ENCODE measurements at places on chromosomes 12 and 14.

- DNase-seq: no peak
These were observed 207.8 kb downstream of the DPF3 start for GRCh38 chr14:72686101-72686500.

- DNase-seq: no peak
These were observed 65.7 kb upstream of the SRSF5 start for GRCh38 chr14:69701291-69701690.

DNA sequence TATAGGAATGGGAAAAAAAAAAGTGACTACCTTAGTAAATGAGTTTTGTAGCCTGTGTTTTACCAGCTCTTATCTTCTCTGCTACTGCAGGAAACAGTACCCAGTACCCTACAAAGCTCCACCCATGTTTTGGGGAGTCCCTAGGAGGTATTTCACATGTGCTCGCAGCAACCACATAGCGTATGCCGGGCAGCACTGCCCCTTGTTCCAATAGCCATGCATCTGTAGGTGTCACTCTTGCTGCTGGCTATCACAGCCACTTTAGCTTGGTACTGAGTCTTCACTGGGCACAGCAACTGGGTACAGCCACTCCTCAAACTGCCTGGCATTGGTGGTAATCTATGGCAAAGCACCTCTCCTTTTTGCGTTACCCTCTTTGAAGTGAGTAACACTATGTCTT is 2.0 kb upstream of the MDM1 start:
- DNase-seq: no peak

DNA sequence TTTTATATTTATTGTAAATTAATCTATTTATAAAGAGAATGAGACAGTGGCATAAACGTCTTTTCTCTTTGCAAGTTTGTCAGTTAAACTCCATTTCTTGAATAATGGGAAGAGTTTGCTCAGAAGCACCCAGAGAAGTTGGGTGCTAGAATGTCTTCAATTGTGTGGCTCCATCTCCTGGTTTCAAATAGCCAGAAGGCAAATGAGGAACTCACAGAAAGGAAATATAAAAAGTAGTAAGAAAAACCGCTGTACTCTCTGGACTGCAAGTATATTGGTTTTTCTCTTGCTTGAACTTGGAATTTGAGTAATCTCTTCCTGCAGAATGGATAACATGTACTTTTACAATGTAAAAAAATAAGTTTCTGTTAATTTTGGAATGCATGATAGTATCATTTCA is 217.5 kb downstream of the DPY19L2 start:
- DNase-seq: no peak

GRCh38 chr12:92543359-92543758 is 159.4 kb upstream of the PLEKHG7 start:
- DNase-seq: no peak

- DNase-seq: no peak
These were observed 167.4 kb upstream of the RGS6 start for GRCh38 chr14:71764701-71765382.

DNA sequence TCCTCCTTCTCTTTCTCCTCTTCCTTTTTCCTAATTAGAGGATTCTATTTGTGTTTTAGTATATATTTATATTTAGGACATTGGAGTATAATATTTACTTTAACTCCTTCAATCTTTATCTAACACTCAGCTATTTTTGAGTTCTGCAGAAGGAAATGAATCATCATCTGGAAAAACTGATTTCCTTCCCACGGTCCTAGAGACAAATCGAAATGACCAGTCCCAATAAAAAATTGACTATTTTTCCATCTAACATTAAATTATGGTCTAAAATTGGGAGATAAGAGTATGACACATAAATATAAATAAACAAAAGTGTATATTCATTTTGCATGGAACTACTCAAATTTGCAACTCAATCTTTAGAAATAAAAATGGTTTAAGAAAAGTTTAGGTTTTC is 167.4 kb downstream of the TMTC3 start:
- DNase-seq: peak; percentile 68

- DNase-seq: peak; percentile 90
These were observed 42.1 kb downstream of the MGST1 start for GRCh38 chr12:16389594-16389993.

GRCh38 chr14:55926007-55926406 is 192.2 kb upstream of the PELI2 start:
- no peak for DNase-seq

GRCh38 chr14:69540654-69541335 is 33.9 kb downstream of the CCDC177 start:
- DNase-seq: no peak

DNA sequence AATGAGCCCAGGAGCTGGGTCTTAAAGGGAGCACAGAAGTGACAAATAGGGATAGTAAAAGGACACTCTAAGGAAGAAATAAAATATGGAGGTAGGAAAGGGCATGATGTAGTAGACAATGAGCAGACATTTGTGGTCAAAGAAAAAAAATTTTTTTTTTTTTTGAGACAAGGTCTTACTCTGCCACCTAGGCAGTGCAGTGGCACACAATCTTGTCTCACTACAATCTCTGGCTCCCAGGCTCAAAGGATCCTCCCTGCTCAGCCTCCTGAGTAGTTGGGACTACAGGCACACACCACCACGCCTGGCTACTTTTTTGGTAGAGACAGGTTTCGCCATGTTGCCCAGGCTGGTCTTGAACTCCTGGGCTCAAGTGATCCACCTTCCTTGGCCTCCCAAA is 8.5 kb downstream of the FKBP3 start:
- DNase-seq: no peak

DNA sequence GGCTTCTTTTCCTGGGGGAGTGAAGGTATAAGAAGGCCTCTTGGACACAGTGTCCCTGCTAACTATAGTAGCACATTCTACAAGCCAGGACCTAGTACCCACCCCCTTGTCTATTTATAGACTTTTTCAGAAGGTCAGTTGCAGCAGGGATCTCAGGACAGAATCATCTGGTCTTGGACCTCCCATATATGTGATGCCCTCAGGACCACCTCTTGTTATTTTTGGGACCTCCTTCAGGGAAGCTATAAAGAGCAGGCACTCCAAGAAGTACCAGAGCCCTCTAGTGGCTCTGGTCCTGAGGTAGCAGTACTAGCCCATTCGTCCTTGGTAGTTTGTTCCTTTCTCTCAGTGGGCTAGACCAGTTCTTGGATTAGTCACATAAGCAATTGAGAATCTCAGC is 4.3 kb downstream of the COQ10A start:
- DNase-seq: no peak

DNA sequence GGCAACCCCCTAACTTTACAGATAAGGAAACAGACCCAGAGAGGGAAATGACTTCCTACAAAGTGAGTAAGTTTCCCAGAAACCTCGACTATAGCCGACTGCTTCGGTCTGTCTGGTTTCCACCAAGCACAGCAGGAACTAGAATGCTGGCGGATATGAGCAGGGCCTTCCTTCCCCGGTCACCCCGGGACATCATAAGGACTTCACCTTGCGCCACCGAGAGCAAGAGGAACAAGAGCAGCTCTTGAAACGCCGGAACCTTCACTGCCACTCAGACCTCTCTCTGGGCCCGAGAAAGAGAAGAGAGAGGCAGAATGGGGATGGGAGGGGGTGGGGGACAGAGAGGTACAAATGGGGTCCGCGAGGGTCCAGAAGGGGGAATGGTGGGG is 29.4 kb upstream of the GPR68 start:
- DNase-seq: no peak

DNA sequence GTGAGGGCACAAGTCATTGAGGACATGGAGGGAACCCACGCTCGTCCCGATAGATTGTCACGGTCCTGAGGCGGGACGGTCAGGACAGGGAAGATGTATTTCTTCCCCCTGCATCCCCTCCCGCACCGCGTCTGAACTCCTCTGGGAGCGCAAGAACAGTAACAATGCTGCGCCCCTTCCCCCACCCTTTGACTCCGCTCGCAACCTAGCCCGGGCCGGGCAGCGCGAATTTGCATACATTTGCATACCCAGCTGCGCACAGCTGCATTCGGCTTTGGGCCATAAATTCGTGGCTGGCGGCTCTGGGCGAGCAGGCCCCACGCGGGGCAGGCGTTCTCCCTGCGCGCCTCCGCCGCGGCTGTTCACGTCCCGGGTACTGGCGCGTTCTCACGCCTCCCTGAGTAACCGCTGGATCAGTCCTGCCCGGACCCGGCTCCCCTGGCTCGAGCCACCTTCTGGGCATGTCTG is 29.0 kb upstream of the SMUG1 start:
- DNase-seq: no peak

GRCh38 chr12:132634411-132634990 is 15.9 kb downstream of the P2RX2 start:
- no peak for DNase-seq

DNA sequence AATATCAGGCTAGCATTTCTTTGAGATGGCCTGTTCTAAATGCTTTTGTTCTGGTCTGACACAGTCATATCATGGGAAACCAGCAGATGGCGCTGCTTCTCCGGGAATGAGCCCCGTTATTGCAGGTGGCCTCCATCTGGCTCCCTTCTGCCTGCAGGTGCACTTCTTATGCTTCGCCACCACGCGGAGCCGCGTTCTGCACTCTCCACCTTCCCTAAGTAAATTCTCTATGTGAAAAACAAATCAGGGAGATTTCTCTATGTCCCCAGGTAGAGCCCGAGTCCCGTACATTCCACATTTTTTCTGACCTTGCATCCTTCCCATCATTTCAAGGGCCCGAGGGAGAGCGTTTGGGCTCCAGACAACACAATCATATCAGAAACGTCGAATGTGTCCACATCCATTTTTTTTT is 26.2 kb downstream of the GLRX5 start:
- peak; percentile 30 for DNase-seq

DNA sequence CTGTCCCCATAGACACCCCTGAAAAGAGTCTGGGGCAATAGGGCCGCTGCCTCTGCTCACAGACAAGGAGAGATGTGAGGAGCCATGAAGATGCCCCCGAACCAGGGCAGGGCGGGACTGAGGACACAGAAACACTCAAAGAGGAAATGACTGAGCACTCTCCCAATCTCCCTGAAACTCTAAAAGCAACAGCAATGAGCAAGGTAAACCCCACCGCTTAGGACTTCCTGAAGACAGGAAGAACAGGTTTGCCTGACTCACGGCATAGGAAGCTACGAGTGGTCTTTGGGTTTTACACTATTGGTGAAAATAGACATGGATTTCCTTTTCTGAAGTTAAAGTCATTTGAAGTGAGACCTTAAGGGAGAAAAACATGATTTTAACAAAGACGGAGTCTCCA is 32.5 kb downstream of the STX2 start:
- DNase-seq: no peak

DNA sequence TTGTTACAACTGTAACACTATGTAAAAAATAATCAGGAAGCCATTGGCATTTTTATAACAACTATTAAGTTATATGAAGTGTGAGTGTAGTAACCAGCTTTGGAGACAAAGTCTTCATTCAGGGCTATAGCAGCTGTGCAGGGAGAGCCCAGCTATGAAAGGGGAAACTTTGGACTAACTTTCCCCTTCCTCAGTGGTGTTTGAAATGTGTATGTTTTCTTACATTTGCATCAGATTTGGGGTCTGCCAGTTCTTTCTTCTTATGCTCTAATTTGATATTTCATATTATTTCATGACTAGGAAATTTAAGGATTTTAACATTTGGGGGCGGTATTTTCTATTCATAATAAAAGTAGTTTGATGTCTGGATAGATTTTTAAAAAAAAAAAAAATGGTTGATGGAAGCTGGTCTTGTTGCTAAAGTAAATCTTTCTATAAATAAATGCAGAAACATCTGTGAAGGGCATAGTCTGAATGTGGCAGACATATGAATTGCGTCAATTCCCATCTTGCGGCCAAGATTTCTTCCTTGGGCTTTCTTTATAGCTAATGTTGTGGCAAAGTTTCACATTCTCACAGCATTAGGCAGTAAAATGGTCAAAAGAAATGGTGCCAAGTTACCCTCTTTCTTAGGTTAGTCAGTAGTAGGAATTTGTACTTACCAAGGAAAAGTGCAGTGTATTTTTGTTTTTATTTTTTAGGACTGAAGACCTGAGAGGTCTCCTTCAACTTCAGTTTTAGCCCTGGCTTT is 35.6 kb downstream of the RASSF8 start:
- DNase-seq: peak; percentile 84

GRCh38 chr14:77324816-77325745 is 4.2 kb downstream of the GSTZ1 start:
- DNase-seq: no peak

GRCh38 chr12:105507311-105508038 is 177.0 kb downstream of the C12orf75 start:
- no peak for DNase-seq

All from skeletal muscle cell (primary cell).